CD8-positive, alpha-beta memory T cell (primary cell): ENCODE measurements at places on chromosomes 7 and 10.

- DNase-seq, result no peak
These were observed 391.4 kb upstream of the ETV1 start for GRCh38 chr7:14380881-14381280.

- DNase-seq, result no peak
These were observed 92.7 kb downstream of the LSMEM1 start for GRCh38 chr7:112573302-112574039.

- DNase-seq, result no peak
These were observed 238.8 kb downstream of the FANK1 start for GRCh38 chr10:126135177-126135576.

- DNase-seq, result no peak
These were observed 87.4 kb upstream of the TNS3 start for GRCh38 chr7:47669178-47669891.

DNA sequence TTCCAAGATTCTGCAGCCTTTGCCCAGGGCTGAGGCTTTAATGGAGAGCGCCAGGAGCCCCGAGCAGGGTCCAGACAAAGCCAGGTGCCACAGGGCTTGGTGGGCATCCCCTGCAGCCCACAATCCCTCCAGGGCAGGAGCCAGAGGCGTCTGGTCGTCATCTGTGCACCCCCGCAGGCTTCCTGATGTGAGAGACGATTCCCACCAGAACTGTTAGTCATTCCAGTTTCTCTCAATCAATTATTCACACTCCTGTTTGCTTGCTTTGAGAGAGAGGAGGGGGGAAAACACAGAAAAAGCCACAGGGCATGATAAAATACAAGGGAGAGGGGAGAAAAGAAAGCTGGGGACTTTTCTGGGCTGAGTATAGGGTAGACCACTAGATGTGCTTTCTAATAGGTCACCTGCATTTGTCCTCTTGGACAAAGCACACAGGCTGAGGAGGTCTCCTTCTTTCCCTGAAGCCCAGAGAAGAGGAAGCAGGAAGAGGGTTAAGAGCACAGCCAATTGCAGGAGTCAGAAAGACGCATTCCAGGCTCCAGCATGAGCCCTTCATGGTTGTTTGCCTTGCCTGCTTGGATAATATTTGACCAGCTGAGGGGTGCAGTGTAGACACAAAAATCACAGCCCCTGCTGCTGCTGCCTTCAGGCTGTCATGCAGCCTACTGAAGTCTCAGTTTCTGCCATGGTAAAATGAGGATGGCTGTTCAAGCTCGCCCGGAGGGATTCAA is 194.4 kb downstream of the PLXNA4 start:
- no peak for DNase-seq

- no peak for DNase-seq
These were observed 85.5 kb downstream of the PARD3 start for GRCh38 chr10:34729619-34730018.

GRCh38 chr10:31215052-31215451 is 104.0 kb upstream of the ZEB1 start:
- DNase-seq, result no peak

DNA sequence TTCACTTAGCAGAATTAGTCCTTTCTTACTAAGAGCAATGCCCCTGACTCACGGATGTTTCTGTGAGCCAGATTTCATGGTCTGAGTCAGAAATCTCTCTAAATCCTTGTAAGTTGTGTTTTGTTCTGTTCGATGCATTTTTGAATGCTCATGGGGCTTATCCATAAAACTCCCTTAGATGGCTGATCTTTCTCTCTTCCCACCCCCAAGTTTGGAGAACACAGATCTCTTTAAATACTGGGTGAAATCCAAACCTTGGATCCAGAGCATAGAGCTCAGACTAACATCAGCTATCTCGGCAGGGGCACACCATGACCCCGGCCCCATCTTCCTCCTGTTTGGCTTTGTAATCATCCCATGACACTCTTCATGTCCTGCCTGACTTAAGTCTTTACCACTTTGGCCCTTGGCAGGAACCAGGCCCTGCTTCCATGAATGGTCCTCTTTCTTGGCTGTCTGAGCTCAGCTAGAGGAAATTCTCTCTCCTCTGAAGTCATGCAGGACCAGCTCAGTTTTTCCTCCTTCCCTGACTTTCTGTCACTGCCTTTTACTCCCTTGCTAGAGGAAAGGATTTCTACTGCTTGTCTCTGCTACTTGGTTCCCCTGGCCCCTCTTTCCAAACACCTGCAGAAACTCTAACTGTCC is 120.4 kb upstream of the RAB11FIP2 start:
- no peak for DNase-seq

- DNase-seq, result no peak
These were observed 2.7 kb downstream of the PIK3CG start for GRCh38 chr7:106867641-106868351.

- DNase-seq, result peak; percentile 34
These were observed 10.4 kb upstream of the EIF3A start for GRCh38 chr10:119090968-119091367.

DNA sequence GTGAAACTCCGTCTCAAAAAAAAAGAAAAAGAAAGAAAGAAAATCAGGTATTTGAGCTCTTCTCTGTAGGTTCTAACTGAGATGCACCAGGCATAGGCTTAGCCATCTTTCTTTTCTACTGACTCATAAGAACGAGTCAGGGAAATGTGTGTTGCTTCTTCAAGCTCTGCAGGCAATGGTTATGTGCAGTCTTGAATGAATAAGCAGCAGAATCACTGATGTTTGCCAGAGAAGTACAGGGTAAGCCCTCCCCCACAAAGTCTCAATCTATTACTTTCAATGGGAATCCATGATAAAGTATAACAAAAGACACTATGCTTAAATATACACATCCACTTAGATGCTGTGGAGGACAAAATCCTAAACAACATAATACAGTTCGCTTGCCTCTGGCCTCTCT is 239.2 kb downstream of the PARD3 start:
- DNase-seq, result no peak

GRCh38 chr10:3803295-3803926 is 18.4 kb upstream of the KLF6 start:
- DNase-seq, result no peak

GRCh38 chr7:3956949-3957348 is 655.9 kb downstream of the SDK1 start:
- DNase-seq, result no peak

- no peak for DNase-seq
These were observed 115.1 kb downstream of the PKD1L1 start for GRCh38 chr7:47833211-47833610.

DNA sequence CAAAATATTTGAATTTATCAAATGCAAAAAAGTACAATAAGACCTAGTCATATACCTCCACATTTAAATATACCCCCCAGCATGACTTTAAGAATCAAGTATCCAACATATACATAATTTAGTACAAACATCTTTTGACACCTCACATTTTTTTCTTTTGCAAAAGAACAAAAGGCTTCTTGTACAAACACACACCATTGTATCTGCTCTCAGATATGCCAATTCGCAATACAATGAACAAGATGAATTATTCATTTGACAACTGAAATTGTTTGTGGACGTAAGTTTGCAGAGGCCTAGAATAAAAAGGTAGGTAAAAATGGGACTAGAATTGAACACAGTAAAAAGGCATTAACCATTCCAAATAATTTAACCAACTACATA is 154.4 kb downstream of the CACNA2D1 start:
- DNase-seq, result no peak

GRCh38 chr7:99331002-99331401 is 5.3 kb downstream of the ARPC1A start:
- no peak for DNase-seq

- DNase-seq, result no peak
These were observed 2.7 kb downstream of the DLX5 start for GRCh38 chr7:97021747-97022490.

GRCh38 chr10:88082391-88082790 is 219.0 kb downstream of the PTEN start:
- DNase-seq, result no peak

- no peak for DNase-seq
These were observed 29.3 kb downstream of the PIK3AP1 start for GRCh38 chr10:96690755-96691730.

DNA sequence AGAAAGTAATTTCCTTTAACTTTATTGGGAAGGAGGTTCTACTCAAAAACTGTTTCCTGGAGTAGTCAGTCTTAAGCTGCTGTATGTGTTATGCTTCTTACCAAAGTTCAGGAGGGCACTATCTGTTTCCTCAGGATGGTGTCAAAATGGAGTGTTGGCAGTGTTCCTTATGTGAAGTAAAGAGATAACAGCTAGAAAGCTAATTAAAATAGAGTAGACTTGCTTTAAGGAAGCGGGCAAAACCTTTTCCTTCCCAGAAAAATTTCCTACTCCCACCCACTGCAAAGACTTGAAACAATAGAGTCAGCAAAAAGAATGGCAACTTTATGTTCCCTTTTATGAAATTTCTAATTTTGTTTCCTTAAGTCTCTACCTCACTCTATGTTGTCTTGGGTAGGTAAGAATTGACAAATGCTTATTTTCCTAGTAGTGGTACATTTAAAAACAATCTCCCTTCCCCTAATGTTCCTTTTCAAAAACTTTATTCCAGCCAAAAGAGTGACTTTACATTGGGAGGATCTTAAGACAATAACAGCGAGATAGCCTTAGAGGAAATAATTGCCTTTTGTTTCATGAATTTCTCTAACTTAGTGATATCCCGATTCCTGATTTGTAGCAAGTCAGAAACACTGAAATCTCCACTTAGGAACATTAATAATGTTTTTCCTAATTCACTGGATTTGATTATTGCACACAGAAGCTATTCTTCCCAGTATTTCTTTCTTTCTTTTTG is 26.5 kb upstream of the ENTPD1 start:
- no peak for DNase-seq

- peak; percentile 65 for DNase-seq
These were observed 1.4 kb upstream of the LCOR start for GRCh38 chr10:96830511-96831199.

GRCh38 chr7:131212114-131212513 is 115.6 kb upstream of the MKLN1 start:
- DNase-seq, result no peak

DNA sequence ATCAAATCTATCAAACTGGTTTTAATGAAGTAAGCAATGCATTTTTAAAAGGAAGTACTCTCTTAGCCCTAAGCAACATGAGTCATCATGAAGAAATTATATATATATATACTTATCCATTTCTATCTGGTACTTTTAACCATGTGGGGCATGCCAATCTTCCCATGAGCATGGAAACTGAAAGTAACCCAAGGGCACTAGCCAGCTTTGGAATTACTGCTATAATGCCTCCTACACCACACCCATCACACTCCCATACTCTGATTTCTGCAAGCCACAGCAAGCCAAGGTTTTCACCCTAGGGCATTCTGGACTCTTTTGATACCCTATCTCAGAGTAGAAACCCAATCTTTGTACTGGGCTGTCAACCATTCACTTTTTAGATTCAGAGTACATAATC is 204.6 kb downstream of the IMMP2L start:
- DNase-seq, result no peak

- no peak for DNase-seq
These were observed 253.1 kb upstream of the PITRM1 start for GRCh38 chr10:3425716-3426115.
